ENCODE measurements at places on chromosomes 12 and 14.
A peak's percentile ranks its signal among the peaks of the same experiment; 100 is the strongest.

DNA sequence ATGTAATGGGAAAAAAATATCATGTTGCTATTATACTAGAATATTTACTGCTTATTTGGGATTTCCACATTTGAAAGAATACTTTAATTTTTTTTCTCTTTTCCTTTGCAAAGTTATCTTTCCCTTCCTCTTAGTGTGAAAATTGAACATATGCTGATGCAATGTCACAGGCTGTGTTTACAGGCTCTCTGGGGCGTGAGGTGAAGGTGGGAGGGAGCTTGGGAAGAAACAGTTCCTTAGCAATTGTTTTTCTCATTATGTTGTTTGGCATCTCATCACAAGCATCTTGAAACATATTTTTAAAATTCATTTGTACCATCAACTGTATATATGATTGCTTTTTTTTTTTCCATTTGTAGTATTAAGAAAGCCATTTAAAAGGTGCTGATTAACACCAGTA is 47.9 kb upstream of the NAV3 start:
- DNase-seq: no peak

- no peak for DNase-seq
These were observed 5.8 kb upstream of the LTA4H start for GRCh38 chr12:96041181-96041580.

DNA sequence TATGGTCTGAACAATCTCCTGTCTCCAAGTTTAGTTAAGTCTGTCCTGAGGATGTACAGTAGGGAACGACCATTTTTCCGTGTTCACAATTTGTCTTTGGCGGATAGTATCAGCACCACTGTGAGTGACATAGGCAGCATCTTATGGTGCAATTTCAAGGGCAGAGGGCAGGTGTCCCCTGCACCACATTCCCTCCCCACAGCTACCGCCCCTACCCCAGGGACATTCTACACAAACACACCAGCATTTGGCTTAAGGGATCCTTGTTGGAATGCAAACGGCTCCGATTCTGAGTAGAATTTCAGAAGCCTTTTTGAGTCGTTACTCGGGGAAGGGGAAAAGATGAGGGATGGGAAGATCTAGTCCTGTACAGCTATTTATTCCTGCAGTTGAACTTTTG is 25.1 kb upstream of the DICER1 start:
- no peak for DNase-seq

GRCh38 chr12:95055057-95055456 is 18.4 kb downstream of the NR2C1 start:
- DNase-seq: no peak

DNA sequence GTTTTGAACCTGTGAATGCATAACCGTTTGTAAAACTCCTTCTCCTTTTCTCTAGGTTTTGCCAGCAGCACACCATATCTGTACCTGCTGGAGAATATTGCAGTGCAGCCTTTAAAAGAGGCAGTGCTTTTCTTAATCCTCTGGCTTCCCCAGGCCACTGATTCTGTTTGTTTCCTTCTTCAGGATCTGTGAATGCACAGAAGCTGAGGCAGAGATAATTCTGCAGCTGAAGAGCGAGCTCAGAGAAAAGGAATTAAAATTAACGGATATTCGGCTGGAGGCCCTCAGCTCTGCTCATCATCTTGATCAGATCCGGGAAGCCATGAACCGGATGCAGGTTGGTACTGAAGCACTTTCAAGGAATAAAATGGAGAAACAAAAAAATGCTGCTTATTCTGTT is 348.7 kb downstream of the NAV3 start:
- no peak for DNase-seq

DNA sequence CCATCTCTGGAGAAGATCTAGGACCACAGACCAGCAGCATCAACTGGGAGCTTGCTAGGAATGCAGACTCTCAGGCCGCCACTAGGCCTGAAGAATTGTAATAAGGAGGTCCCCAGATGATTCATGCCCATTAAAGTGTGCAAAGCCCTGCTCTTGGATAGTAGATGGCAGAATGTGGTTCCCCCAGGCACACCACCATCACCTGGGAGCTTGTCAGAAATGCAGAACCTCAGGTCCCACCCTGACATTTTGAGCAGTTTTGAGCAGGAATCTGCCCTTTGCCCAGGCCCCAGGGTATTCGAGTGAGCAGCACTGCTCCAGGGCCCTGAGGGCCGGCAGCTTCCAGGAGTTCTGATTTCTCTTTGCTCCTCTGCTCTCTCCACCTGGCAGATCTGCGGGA is 64.9 kb downstream of the TSPAN11 start:
- no peak for DNase-seq

DNA sequence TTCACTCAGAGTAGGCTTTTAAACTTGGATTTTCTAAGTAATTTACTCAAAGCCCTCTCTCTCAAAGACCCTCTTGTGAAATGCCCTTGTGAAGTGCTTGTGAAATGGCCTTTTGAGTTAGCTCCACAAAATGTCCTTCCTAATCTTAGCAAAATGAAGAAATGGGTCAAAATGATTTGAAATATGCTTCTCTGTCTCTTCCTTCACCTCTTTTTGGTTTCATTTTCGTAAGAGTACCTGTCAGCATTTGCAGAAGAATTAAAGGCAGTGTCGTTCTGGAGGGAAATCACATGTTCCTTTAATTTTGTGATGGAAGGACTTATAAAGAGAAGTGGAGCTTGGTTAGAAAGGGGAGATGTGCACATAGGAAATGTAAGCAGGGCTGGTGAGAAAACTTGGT is 93.7 kb downstream of the HMGA2 start:
- DNase-seq: no peak

DNA sequence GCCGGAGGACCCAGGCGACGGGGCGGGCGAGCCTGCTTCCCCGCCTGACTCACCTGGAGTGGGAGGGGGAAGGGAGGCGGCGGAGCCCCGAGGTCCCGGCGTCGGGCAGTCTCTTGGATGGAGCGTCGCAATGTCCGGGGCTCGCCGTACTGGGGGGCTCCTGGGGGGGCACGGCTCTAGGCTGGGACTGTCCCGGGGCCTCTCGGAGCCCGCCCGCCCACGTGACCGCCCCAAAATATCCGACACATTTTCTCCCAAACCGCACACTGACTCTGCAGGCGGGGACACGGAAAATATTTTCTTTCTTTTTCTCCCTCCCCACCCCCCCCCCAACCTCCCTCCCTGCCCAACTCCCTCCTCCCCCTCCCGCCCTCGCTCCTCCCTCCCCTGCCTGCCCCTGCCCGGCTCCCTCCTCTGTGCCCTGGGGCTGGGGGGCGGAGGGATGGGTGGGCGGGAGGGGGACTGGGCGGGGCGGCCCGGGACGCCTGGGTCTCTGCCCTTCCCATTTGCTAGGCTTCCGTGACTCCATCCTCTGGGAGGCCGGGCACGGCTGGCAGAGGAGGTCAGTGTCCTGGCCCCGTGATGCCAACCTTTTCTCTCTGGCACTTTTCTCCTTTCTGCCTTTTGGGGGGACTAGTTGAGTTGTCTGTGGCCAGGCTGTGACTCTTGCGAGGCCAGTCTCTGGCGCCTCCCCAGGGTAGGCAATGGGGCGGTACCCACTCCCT is at the start of gene RARG:
TSS of gene RARG (minus strand) at position 289 of the 725 bp plus-strand sequence. CDS start 4,664 bp downstream, outside the sequence.
- DNase-seq: peak; percentile 89

GRCh38 chr14:73663548-73664212 is 18.9 kb downstream of the DNAL1 start:
- no peak for DNase-seq

DNA sequence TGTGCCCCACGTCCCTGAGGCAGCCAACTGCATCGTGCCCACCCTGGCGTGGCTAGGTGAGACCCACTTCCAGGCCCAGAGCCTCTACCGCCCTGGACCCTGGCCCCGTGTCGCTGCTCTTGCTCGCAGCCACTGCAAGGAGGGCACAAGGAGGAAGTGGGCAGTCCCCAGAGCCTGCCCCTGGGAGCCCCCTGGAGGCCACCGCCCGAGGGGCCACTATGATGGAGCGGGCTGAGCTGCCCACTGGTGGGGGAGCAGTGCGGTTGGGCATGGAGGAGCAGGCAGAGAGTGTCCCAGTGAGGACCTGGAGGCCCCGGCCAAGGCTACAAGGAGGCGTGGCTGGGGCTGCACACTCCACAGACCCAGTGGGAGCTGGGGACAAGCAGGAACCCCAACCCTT is 323.6 kb downstream of the PCNX1 start:
- DNase-seq: no peak

- no peak for DNase-seq
These were observed 2.0 kb downstream of the CRY1 start for GRCh38 chr12:107091381-107091780.

DNA sequence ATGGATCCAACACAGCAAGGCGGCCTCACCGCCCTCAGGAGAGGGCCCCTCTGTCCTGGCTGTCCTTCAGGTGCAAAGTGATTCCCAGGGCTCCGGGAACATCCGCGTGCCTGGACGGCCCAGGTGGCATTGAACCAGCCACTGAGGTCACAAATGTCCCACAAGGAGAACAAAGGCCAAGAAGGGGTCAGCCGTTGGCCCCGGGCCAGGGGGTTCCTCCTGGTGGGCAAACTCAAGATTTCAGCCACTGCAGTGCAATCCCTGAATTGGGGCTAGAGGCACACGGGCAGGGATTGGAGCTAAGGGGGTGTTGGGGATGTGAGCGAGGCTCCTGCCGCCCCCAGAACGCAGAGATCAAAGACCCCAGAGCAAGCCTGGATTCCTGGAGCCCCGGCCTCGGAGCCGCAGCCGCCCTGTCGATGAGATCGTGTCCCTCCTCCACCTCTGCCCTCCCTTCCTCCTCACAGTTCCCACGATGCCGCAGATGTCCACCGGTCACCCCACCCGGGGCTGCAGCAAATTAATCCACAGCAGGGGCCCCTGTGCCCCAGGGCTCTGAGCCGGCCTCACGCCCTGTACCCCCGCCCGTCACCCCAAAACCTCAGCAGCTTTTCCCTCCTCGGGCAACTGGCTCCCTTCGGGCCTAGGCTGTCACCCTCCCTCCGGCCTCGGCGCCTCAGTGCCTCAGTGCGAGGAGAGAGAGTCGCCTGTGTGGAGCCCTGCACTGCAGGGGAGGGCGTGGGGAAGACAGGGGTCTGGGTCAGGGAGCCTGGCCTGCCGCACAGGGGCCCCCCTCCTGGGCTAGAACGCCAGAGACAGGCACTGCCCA is 56.7 kb upstream of the GALNT9 start:
- no peak for DNase-seq

- peak; percentile 80 for DNase-seq
These were observed 400.9 kb downstream of the SNAPC1 start for GRCh38 chr14:62162998-62163589.

DNA sequence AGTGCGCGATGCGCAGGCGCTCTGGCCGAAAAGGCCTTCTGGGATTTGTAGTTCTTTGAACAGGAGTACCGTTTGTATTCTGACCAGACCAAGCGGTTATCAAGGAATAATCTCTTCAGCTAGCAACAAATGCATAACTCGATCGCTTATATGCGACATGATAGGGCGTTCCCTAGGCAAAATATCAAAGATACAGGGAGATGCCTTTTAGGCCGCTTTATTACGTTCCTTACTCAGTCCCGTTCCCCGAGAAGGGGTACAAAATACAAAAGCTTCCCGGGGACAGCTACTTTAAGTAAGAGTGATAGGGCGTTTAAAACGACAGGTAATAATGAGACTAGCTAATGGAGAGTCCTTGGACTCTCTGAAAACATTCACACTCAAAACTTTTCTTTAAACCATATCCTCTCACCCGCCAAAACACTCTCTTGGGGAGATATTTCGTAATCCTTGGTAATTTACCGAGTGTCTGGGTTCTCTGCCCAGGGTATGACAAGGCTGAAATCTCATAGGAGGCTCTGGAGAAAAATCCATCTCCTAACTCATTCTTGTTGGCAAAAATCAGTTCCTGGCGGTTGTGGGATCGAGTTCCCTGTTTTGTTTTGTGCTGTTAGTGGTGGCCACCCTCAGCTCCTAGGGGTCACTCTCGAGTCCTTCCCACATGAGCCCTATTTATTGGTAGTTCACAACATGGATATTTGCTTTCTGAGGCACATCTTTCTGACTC is 412 bp upstream of the SNW1 start:
- DNase-seq: peak; percentile 53

- no peak for DNase-seq
These were observed 95.5 kb upstream of the TMPO start for GRCh38 chr12:98419795-98420404.

DNA sequence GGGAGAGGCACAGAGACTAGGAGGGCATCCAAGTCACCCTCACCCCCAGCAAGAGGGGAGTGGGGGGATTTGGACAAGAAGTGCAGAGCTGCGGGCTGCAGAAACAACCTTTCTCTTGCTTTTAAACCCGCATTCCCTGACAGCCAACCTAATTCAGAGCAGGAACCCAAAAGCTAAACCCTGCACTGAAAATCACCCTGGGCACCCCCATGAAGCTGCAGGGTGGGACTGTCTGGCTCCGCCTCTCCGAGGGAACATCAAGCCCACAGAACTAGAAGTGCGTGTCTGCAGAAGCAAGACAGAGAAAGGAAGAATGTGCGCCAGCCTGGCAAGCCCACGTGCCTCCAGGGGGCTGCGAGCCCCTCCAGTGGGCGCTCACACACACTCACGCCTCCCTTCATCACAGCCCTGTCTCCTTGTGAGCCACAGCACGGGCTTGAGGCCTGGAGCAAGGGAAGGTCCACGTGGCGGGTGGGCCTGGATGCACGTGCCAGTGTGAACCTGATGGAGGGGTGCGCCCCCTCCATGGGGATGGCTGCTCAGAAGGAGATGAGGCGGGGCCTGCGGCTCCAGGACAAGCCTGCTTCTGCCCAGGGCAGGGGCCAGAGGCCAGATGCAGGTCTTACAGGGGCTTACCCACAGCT is 27.8 kb upstream of the PNMA1 start:
- DNase-seq: no peak

- DNase-seq: no peak
These were observed 614.3 kb upstream of the MDGA2 start for GRCh38 chr14:48289701-48290100.

DNA sequence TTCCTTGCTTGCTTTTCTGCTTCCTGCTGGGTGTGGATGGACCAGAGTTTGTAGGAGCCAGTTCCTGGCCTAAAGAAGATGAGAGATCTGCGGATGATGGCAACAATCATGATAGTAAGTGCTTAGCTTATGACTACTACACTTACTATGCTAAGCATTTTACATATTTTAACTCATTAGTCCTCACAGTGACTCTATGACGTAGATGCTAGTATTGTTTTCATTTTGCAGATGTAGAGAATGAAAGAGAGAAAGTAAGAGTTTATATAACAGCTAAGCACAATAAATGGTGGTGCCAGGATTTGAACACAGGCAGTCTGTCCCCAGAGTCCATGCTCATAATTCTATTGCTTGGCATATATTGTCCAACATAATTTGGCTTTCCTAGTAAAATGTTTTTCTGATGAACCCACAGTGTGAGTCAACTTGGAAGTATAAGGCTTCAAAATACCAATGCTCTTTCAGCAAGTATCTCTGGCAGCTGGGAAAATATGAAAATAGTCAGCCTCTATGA is 363.2 kb upstream of the DDHD1 start:
- no peak for DNase-seq

- DNase-seq: no peak
These were observed 292.1 kb downstream of the CACNA1C start for GRCh38 chr12:2344885-2345284.

DNA sequence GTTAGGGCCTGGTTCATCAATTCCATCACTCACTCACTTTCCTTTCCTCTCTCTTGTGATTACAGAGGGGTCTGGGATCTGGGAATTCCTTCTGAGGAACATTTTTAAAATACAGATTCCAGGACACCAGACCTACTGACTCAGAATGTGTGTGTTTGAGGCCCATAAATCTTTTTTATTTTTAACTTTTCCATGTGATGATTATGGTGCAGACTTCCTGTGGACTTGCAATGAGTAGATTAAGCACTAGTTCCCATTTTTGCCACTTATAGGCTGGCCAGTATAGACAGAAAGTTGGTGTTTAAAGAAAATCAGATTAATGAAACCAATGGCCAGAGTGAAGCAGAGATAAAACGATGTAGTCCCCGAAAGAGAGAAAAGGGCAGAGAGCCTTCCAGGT is 28.1 kb downstream of the SLC41A2 start:
- no peak for DNase-seq

- no peak for DNase-seq
These were observed 338.7 kb downstream of the ACSS3 start for GRCh38 chr12:81416571-81416970.

All from urothelium cell line (cell line).